CMK (cell line): ENCODE measurements at places on chromosomes 4 and X.
A peak's percentile ranks its signal among the peaks of the same experiment; 100 is the strongest.

- no peak for DNase-seq
Measured at GRCh38 chr4:123471655-123472369, 75.2 kb downstream of the SPRY1 start.

- DNase-seq, result no peak
Measured at GRCh38 chrX:144849141-144849540, 398.2 kb upstream of the SPANXN1 start.

DNA sequence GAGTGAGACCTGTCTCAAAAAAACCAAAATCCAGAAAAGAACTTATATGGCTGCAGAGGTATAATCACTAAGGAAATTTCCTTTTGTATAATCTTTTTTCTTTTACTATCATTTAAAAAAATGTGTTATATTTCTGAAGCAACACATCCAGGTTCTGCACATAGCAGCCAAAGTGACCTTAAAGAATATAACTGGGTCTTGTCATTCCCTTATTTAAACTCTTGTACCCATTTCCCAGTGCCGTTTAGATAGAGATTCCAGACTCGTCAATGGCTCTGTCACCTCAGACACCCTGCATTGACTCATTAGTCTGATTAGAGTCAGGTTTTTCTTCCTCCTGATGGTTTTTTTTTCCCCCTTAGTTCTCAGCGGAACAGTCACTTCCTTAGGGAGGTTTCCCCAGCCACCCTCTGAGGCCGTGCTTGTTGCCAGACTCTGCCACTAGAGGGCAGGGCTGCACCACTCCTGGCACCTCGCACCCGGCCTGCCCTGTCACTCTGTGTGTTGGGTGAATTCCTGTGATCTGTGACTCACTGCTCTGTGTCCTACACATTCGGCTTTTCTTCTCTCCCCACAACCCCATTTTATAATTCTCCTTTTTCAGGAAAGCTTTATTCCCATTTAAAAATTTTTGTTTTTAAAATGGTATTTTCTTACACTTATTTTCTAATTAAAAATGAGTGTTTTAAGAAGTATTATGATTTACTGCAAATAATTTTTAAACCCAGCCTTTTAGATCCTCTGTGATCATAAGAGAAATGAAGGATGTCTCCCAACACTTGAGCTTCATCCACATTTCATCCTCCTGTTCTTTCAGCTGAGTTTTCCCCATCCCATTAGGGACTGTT is 32.1 kb downstream of the HTT start:
- DNase-seq, result peak; percentile 32

GRCh38 chr4:6464842-6465588 is 7.4 kb downstream of the PPP2R2C start:
- no peak for DNase-seq

DNA sequence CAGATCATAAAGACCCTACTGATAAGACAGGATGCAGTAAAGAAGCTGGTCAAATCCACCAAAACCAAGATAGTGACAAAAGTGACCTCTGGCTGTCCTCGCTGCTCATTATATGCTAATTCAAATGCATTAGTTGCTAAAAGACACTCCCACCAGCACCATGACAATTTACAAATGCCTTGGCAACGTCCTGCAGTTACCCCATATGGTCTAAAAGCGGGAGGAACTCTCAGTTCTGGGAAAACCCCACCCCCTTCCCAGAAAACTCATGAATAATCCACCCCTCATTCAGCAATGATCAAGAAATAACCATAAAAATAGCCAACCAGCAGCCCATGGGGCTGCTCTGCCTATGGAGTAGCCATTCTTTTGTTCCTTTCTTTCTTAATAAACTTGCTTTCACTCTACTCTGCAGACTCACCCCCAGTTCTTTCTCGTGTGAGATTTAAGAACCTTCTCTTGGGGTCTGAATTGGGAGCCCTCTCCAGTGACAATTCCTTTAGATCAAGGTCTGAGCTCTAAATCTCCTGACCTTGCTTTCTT is 217.1 kb upstream of the STS start:
- DNase-seq, result no peak
